ENCODE measurements at places on chromosomes 6 and 20. TPM values are rescaled to one million over a fixed set of nuclear protein-coding genes. Genes with fewer than 3 reads are reported as not detected.

- H3K36me3 ChIP-seq: no peaks in the 10 kb centered on the region
- no peak overlapping the region for H3K27ac ChIP-seq
- H3K4me3 ChIP-seq: no peak overlapping the region
Measured at GRCh38 chr6:156977527-156978291, 200.5 kb downstream of the ARID1B start.

PACSIN1 gene
- total RNA-seq: 0.11 TPM

PHACTR3 gene
- total RNA-seq: 12.8 TPM

SLC35F1 gene
- 0.89 TPM for total RNA-seq

FLOT1 gene
- total RNA-seq: 60.8 TPM

Data from suprapubic skin (tissue), 4 donors.